Brain microvascular endothelial cell (primary cell): ENCODE measurements at places on chromosomes 13 and 19.

DNA sequence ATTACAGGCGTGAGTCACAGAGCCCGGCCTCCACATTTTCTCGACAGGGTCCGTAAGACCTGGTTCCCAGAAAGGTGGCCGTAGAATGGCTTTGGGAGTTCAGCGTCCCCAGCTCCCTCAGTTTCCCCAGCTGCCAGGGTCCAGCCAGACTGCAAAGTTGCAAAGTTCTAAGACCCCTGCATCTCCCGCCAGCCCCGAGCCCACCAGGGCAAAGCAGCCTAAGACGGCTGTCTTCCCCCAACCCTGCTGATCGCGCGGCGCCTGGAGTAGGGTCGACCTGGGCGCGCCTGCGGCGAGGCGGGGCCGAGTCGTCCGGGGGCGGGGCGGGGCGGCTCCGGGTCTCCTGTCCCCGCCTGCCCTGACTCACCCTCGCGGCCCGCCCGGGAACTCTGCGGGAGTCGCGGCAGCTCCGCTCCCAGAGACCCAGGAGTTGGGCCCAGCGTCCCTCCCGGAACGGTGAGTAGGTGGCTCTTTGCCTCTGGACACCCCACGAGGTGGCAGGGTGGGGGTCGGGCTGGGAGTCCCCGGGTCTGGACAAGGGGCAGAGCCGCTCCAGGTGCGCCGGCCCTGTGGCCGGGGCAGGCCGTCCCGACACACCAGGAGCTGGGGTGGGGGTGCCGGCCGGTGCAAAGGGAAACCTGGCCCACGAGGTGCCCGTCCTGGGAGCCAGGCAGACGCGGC is at the start of gene LRRC8E:
Gene LRRC8E, plus strand, starts transcription at position 366 of the 681 bp plus-strand sequence. CDS start 7,094 bp downstream, outside the sequence.
- peak; percentile 64 for DNase-seq

- DNase-seq, result no peak
These were observed 75.2 kb downstream of the KL start for GRCh38 chr13:33091415-33091774.

DNA sequence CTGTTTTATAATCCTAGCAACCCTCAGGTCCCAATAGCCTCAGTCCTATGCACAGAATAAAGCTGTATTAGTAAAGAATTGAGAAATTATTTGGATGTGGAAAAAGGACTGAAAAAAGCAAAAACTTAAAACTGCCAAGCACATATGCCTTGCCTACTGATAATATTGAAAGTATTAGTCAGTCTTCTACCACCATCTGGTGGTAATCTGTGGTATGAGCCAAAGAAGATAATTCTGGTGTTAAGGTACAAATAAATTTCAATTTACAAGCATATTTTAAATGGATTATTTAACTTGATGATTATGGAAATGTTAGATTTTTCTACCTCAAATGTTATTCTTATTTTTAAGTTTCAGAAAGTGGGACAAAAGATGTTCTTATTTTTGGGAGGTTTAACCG is 460.3 kb upstream of the KLHL1 start:
- DNase-seq, result peak; percentile 47

DNA sequence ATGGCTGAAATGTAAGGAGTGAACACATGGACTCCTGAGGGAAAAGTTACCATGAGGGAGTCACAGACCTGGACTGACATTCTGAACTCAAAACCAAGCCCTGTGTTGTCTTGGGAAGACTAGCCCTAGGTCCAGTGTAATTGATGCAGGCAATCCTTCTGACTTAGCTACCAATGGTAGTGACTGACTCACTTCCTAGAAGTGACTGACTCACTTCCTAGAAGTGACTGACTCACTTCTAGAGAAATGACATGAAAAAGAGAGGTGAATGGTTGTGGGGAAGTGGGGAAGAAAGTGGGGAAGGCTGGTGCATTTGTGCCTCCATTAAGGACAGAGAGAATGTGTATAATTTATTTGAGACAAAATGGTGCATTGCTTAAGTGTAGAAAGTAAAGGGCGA is 49.9 kb downstream of the EDNRB start:
- DNase-seq, result no peak

DNA sequence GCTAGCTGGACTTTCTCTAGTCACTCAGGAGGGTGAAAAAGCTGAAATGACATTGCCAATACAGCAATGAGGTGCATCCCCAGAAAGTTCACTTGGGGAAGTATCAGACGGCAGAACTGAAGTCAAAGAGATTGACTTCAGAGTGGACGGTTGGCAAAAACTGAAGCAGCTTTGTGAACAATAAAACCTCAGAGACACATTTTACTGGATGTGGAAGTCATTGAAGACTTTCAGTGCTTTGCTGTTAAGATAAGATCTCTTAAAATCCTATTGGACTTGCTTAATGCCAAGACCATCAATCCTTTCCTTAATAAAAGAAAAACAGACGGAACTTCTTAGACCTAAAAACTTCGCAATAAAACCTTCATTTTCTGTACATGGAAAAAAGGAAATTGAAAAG is 103.7 kb downstream of the ABCC4 start:
- DNase-seq, result no peak

- no peak for DNase-seq
These were observed 350.5 kb downstream of the KCNRG start for GRCh38 chr13:50365408-50366391.

- DNase-seq, result no peak
These were observed 3.5 kb downstream of the FFAR2 start for GRCh38 chr19:35451338-35452096.

GRCh38 chr19:37817180-37817981 is 38.0 kb upstream of the ZNF573 start:
- DNase-seq, result peak; percentile 34

DNA sequence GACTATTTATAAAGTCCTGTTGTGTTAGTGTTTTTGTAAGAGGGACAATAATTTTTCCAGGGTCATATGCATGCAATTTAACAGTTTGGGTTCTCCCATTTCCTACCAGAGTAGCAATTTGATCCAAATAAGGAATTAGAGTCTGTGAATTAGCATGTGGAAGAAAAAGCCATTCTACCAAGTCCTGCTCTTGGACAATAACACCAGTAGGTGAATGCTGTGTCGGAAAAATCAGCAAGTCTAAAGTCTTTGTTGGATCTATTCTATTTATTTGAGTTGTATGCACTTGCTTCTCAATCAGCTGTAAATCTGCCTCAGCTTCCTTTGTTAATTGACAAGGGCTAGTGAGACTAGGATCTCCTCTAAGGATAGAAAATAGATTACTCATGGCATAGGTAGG is 21.4 kb upstream of the IL17D start:
- DNase-seq, result no peak

- DNase-seq, result peak; percentile 97
These were observed 150.1 kb downstream of the SHISA2 start for GRCh38 chr13:25901460-25902376.

- no peak for DNase-seq
These were observed 240.8 kb downstream of the TEX29 start for GRCh38 chr13:111561091-111561781.

- no peak for DNase-seq
These were observed 4.6 kb downstream of the CAPN12 start for GRCh38 chr19:38739440-38740256.

DNA sequence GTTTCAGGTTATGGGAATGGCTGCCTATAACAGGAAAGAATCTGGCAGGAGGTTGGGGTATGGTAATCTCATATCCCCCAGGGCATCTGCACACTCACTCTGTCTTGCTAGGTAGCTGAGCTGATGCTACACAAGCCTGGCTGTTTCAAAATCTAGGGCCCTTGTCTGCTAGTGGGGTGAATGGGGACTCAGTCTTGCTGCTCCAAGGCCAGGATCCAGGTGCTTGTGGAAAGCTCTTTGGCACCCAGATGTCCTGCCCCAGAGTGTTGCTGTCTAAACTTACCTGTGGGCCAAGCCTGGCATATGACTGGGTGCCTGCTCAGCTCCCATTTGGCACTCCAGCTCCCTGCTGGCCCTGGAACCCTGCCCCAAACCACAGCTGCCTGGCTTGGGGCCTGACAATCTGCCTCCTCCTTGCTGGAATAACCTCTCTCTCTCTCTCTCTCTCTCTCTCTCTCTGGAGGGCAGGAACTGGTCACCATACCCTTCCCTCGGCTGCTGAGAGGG is 158.1 kb upstream of the TSC22D1 start:
- peak; percentile 11 for DNase-seq

- DNase-seq, result peak; percentile 28
These were observed 214.1 kb downstream of the COL4A1 start for GRCh38 chr13:110092831-110093247.

DNA sequence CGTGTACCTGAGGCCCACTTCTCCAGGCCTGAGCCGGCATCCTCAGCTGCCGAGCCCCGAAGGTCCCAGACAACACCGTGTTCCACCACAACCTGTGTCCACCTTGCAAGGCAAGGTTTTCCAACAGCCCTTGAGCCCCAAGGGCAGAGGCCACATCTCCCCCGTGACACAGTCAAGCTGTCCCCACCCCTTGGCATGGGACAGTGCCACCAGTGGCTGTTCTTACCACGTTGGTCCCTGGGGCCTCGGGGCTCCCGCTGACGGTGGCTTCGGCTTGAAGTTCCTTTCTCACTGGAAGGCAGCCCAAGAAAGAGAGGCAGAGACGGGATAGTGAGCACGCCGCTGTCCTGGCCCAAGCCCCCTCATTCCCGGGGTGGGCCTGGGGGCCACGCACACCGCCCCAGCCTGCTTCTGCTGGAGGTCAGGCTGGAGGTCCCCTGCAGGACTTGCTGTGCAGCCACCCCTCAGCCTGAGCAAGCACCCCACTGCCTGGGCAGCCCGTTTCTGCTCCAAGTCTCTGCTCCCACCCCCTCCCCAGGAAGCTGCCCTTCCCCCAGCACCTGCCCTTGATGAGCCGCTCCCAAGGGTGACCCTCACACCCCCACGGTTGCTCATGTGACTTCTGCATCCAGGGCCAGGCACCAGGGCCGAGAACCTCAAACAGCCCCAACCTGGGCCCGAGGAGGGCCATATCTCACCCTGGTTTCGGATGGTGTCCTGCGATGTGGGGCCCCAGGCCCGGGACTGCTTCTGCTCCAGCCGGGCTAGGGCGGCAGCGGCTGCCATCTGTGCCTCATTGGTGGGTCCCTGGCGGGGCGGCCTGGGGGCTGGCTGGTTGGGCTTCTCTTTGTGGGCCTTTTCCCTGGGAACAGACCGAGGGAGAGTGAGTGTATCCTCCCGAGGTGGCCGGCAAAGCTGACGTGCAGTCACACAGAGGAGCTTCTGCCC is 4.1 kb downstream of the UBXN6 start:
- DNase-seq, result no peak

- DNase-seq, result no peak
These were observed 11.8 kb downstream of the SH3GL1 start for GRCh38 chr19:4388337-4389063.

- no peak for DNase-seq
These were observed 7.6 kb downstream of the COL4A2 start for GRCh38 chr13:110314516-110315245.

GRCh38 chr13:98338310-98338709 is 161.2 kb upstream of the RNF113B start:
- DNase-seq, result no peak

DNA sequence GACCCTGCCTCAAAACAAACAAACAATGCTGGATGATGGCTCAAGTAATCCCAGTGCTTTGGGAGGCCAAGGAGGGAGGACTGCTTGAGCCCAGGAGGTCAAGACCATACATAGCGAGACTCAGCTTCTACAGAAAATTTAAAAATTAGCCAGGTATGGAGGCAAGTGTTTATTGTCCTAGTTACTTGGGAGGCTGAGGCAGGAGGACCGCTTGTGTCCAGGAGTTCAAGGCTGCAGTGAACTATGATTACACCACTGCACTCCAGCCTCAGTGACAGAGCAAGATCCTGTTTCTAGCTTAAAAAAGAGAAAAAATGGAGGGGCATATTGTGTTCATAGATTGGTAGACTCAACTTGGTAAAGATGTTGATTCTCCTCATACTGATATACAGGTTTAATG is 36.2 kb downstream of the KPNA3 start:
- DNase-seq, result no peak

- no peak for DNase-seq
These were observed 8.5 kb upstream of the FRY start for GRCh38 chr13:32023096-32023495.

- DNase-seq, result no peak
These were observed 26.9 kb downstream of the RFX1 start for GRCh38 chr19:13979244-13979615.

DNA sequence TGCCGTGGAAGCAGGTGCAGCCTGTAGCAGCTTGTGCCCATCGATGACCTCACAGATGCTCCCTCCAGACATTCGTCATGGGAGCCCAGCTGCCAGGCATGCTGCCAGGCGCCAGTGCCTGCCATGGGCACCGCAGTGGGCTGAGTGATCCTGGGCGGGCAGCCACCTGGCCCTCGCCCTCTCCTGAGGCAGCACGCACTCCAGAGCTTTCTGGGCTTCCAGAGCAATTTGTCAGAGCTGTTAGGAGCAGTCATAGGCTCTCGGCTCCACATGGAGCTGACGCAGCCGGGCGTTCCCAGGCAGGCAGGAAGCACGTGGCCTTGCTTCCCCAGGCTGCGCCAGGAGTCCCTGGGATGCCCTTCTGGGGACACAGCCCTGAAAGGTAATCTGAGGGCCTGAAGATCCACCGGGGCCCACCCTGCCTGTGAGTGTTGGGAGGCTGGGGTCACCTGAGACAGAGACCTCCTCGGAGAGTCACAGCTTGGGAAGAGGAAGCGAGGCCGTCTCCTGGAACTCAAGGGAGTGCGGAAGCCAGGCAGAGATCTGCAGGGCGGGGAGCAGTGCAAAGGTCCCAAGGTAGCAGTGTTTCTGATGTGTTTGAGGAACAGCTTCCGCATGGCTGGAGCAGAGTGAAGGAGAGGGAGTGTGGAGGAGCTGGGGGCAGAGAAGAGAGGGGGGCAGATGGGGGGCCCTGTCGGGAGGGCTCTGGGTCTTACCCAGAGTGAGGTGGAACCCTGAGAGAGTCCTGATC is 50.6 kb downstream of the DPF1 start:
- no peak for DNase-seq

DNA sequence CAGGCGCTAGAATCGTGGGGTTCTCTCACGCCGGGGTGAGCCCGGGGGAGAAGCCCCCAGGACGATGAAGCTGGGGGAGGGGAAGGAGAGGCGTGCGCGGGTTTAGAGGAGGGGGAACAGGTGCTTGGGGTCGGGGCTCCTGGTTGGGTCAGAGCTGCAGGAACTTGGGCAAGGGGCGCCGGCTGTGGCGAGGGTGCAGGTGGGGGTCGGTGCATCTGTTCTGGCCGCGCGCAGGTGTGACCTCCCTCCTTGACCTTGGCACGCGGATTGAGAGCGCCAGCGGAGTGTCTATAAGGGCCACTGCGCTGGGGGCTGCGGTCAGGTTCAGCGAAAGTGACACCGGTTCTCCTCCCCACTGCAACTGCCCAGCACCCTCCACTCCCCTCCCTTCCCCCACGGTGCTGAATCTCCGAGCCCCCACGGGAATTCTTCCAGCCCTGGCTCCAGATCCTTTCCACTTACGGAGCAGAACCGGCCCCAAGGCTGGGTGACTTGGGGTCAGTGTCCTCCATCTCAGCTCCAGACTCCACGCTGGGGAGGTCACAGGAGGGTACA is 618 bp downstream of the TMEM38A start:
- DNase-seq, result no peak

GRCh38 chr19:11437955-11438354 is 2.5 kb downstream of the PRKCSH start:
- no peak for DNase-seq

- no peak for DNase-seq
These were observed 40.4 kb downstream of the LRCH1 start for GRCh38 chr13:46593398-46593797.

- DNase-seq, result no peak
These were observed 29.7 kb downstream of the GPX4 start for GRCh38 chr19:1133471-1133929.

- no peak for DNase-seq
These were observed 216.2 kb downstream of the TUBA3C start for GRCh38 chr13:18965347-18965855.
